ENCODE measurements at places on chromosomes 4 and X. TPM values are rescaled to one million over a fixed set of nuclear protein-coding genes. Genes with fewer than 3 reads are reported as not detected.

DNA sequence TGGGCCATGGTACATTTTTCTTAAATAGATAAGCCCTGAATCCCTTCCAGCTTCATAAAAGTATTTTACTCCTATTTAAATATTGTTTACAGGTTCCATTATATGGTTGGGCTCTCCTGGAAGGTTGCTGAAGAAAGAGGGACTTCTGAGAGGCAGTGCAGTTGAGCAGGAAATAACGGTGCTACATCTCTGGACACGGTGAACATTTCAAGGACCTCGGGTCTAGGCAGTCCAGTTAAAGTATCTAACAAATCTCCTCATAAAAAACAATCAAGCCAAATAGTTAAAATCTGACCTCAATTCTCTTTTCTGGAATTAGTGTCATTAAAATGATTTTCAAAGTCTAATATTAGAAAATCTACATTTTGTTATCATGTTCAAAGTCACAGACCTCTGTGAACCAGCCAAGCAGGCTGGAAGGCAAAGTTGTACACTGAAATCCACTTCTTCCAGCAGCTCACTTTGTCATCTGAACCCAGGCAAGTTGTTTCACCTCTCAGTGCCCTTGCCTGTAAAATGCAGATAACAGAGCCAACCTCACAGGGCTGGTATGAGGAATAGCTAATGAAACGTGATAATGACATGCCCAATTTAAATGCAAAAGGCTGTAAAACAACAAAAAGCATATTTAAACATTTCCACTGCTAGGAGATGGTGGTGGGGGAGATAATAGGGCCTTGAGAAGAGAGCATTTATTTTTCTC is 267.0 kb upstream of the KLF3 start:
- DNase-seq: no peak

Gene IQCM
- not detected for total RNA-seq

DNA sequence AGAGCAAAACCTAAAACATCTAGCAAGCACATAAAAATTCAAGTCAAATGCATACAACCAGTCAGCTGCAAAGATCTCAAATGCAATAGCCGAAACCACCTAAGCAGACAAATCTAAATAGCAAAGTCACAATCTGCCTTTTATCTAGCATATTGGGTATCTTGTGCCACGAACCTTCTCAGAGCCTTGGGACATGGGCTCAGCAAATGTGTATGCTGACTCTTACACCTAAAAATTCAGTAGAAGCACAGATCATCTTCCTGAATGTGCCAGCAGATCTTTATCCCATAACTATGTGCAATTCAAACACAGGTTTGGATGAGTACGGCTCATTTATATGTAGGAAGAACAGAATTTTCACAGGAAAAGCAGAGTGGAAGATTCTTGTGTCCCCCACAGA is 492.1 kb downstream of the INPP4B start:
- no peak for DNase-seq

- no peak for DNase-seq
These were observed 646.4 kb downstream of the IL1RAPL1 start for GRCh38 chrX:29233592-29234183.

DNA sequence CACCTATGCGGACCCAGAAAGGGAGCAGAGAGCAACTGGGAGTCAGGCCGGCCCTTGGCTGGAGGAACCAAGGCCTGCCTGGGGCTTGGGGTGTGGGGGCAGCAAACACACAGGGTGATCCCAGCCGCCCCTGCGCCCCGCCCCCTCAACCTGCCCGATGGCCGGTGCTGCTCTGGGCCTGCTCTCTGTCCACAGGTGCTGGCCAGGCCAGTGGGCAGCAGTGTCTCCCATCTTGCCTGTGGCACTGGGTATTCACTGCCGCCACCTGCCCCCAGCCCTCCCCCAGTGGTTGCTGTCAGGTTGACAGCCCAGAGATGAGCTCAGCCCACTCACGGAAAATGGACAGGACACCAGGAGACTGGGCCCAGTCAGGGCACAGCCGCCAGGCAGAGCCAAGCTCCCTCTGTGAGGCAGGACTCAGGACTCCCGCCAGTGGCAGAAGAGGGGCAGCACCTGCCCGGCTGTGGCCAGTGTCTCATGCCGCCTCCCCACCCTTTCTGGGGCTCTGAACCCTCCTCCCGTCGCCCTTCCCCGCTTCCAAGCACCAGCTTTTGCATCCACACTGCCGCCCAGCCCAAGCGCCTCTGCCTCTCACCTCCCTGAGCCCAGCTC is 4.7 kb downstream of the NKX1-1 start:
- no peak for DNase-seq

Gene CENPE
- total RNA-seq: 7.0 TPM

GRCh38 chr4:86536151-86536550 is 58.0 kb upstream of the PTPN13 start:
- DNase-seq: no peak

Gene THAP9
- total RNA-seq: 5.0 TPM

GRCh38 chr4:75285837-75286236 is 228.4 kb downstream of the RCHY1 start:
- DNase-seq: no peak

Measured in dermis microvascular lymphatic vessel endothelial cell (primary cell).